ENCODE measurements at places on chromosomes 3 and 15.

DNA sequence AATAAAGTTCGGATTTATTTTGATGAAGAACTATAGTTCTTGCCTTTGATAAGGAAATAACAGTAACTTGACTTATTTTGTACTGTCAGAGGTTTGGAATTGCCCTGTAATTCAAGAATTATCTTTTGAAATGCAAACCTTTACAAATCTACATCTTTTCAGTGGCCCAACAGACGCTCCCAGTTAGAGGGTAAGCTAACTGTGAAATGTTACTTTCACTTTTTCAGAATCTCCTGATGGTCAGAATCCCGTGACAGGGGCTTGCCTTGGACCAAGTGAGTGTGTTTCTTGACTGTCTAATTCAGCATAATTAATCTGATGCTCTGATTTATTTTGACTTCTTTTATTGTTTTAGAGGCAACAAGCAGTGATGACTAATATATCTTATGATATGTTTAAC lies 262.5 kb downstream of the PLOD2 start:
- DNase-seq = no peak

DNA sequence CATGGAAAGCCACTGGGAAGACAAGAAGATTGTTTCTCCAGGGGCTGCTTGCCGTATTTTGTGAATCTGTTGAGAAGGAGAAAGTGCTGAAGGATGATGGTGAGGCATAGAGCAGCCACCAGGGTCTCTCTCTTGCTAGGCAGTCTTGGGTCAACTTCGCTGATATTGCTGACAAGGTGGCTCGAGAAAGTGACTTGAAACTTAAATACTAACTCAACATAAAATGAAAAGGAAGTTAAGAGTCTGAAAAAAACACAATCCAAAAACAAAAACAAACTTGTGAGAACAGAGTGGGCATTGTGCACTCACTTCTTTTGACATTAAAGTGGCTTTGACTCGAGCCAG lies 90.1 kb downstream of the CHST2 start:
- DNase-seq = no peak

DNA sequence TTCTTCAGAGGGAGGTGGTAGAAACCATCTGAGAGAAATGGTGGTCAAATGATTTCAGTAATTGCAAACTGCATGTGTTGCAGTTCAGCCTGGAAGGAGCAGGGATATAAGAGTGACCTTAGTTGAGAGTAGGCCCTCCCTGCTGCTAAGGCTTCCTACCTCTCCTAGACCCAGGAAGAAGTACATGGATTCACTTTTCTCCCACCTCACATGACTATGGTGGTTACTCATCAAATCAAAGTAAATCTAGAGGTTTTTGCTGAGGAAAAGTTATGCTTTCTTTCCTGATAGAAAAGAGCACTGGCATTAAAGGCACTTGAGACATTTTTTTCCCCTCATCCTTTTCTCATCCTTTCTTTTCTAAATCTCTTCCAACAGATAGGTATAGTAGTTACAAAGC lies 43.2 kb upstream of the LEKR1 start:
- DNase-seq = no peak

DNA sequence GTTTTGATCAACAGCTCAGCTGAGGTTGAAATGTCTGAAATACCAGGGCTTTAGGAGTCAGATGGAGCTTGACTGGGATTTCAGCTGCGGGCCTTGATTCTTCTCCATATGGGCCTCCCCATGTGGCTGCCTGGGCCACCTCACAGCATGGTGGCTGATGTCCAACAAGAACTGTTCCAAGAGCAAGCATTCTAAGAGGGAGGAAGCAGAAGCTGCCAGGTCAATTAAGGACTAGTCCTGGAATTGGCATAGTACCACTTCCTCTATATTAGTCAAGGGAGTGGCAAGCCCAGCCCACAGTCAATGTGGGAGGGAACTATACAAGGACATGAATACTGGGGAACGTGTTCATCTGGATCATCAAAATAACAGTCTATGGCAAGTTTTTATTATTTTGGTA lies 181.7 kb upstream of the ANKRD28 start:
- no peak for DNase-seq

DNA sequence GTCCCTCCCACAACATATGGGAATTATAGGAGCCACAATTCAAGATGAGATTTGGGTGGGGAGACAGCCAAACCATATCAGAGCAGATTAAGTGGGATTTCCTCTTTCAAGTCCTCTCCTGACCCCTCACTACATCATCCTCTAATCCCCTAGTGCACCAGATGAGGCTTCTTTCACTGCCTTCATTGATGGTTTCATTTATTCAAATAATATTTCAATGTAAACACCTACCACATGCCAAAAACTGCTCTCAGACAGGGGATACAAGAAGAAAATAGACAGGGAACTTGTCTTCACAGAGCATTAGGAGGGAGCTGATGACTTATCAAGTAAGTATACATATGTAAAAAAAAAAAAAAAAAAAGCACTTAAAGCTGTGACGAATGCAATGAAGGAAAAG lies 180.2 kb downstream of the NTRK3 start:
- DNase-seq = no peak

- no peak for DNase-seq
Observed at GRCh38 chr3:131540821-131541220, 38.0 kb upstream of the MRPL3 start.

- no peak for DNase-seq
Observed at GRCh38 chr3:178844916-178845315, 226.7 kb downstream of the ZMAT3 start.

DNA sequence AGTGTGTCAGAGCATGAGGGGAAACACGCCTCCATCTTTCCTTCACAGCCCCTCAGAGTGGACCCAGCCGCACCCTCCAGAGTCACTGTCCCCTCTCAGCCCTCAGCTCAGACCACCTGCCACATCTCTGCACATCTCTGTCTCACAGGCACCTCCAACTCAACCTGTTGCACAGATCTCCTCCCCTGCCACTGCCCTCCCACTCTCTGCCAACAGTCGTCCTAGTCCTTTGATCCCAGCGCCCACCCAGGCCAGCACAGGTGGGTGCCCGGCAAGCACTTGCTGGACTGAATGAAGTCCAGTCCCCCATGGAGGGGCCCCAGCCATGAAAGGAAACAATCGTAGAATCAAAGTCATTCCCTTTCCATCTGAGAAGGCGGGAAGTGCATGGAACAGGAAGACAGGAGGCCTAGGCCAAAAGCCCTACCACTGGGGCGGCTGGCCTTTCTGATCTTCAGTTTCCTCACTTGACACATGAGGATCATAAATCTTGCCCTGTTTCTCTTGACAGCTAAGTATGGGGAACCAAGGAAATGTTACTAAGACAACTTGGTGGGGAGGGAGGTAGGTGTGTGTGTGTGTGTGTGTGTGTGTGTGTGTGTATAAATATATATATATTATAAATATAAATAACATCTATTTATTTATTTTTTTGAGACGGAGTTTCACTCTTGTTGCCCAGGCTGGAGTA lies 28.1 kb downstream of the HCN4 start:
- no peak for DNase-seq
